A549 treated with CpdA at 1 μM for 4 hours (cell line): ENCODE measurements at places on chromosomes 4 and X. TPM values are rescaled to one million over a fixed set of nuclear protein-coding genes. Genes with fewer than 3 reads are reported as not detected.

Gene NAP1L2
- 1.2 to 1.3 TPM (median 1.3 TPM) in 5 replicates for total RNA-seq

Gene SLC9A6
- 6.7 to 8.9 TPM (median 8.3 TPM) in 5 replicates for total RNA-seq

Gene PROM1
- total RNA-seq = 0.03 to 0.18 TPM (median 0.07 TPM) in 4 of 5 replicates, not detected in the other

Gene ABCG2
- 20.6 to 24.1 TPM (median 21.2 TPM) in 5 replicates for total RNA-seq

Gene PI4K2B
- total RNA-seq = 5.6 to 9.1 TPM (median 6.7 TPM) in 5 replicates

Gene MAGEA11
- 0.02 TPM in 1 of 5 replicates, not detected in the others for total RNA-seq

Gene PLS3
- 181 to 251 TPM (median 201 TPM) in 5 replicates for total RNA-seq

Gene NKX3-2
- total RNA-seq = 0.14 to 0.24 TPM (median 0.17 TPM) in 5 replicates

Gene IL13RA2
- total RNA-seq = 0.10 TPM in 1 of 5 replicates, not detected in the others

Gene CXCL3
- 5.1 to 7.5 TPM (median 6.5 TPM) in 5 replicates for total RNA-seq

Gene RIPPLY1
- 0.07 to 0.14 TPM in 2 of 5 replicates, not detected in the others for total RNA-seq

Gene PDS5A
- 24.2 to 30.6 TPM (median 28.2 TPM) in 5 replicates for total RNA-seq
